ENCODE measurements at places on chromosomes 11 and 22.
A peak's percentile ranks its signal among the peaks of the same experiment; 100 is the strongest.

GRCh38 chr22:23063539-23064380 is 6.6 kb upstream of the GNAZ start:
- no peak for DNase-seq

- no peak for DNase-seq
Observed at GRCh38 chr11:15555161-15555560, 440.4 kb downstream of the INSC start.

DNA sequence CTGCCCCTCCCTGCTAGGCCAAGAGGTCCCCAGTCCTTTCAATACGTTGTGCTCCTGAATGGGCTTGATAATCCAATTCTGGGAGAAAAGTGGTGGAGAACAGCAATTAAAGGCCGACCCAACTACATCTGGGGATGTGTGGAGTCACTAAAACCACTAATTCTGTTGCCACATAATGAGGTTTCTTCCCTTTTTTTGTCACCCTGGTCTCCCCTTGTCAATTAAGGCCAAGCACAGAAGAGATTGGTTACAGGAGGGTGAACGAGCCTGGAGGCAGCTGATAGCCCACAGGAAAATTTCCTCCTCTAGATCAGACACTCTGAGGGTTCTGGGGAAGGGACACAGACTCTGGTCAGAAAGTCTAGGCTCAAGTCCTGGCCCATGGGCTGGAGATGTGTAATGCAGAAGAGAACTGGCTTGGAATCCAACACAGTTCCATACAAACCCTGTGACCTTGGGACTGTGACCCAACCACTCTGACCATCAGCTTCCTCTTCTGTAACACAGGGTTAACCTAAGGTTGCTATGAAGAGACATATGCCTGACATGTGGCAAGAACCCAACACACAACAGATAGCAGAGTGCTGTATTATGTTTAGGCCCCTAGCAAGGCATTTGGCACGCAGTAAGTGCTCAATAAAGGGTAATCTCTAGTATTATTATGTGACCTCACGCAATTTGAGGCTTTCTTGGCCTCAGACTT is 146.4 kb downstream of the CHST1 start:
- no peak for DNase-seq

DNA sequence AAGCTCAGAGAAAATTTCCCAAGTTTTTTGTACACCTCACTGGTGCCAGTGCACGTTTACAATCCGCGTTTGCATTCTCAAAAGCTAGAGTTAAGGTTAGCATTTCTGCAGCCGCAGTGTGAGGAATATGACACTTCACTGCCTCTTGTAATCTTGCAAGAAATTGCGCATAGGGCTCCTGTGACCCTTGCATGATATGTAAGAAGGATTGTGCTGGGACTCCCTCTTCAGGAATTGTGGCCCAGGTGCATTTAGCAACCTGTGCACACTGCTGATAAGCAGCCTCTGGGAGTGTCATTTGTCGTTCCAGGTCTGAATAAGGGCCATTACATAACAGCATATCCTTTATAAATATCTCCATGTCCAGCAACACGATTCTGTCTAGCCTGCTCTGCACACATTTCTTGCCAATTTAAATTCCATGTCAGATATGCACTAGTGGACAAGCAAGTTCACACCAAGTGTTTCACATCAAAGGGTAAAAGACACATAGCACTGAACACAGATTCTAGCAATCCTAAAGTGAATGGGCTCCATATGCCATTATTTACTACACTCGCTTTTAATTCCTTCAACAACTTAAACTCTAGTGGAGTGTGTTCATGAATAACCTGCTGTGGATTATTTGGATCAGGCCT is 69.2 kb upstream of the INCENP start:
- DNase-seq: no peak

- peak; percentile 63 for DNase-seq
Observed at GRCh38 chr11:65471447-65471891, 27.4 kb upstream of the MALAT1 start.

DNA sequence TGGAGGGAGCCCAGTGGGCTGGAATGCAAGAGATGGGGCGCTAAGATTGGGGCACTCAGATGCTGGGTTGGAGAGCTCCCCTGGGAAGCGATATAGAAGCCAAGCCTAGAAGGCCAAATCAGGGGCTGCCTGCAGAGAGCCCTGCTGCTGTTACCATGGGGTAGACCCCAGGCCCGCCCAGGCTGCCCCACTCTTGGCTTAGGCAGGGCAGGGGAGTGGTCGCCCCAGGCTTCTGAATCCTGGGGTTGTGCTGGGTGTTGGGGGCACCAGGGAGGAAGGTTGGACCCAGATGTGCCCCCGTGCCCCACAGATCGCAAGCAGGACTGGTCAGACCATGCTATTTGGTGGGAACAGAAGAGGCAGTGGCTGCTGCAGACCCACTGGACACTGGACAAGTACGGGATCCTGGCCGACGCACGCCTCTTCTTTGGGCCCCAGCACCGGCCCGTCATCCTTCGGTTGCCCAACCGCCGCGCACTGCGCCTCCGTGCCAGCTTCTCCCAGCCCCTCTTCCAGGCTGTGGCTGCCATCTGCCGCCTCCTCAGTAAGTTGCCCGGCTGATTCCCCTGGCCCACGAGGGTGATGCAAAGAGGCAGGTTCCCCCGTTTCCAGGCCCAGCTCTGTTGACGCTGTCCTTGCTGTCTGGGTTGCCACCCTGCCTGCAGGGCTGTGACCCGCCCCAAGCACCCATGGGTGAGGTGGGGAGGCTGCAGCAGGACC is 3.9 kb downstream of the FERMT3 start:
- no peak for DNase-seq

GRCh38 chr22:35023692-35024363 is 42.1 kb upstream of the ISX start:
- peak; percentile 84 for DNase-seq

DNA sequence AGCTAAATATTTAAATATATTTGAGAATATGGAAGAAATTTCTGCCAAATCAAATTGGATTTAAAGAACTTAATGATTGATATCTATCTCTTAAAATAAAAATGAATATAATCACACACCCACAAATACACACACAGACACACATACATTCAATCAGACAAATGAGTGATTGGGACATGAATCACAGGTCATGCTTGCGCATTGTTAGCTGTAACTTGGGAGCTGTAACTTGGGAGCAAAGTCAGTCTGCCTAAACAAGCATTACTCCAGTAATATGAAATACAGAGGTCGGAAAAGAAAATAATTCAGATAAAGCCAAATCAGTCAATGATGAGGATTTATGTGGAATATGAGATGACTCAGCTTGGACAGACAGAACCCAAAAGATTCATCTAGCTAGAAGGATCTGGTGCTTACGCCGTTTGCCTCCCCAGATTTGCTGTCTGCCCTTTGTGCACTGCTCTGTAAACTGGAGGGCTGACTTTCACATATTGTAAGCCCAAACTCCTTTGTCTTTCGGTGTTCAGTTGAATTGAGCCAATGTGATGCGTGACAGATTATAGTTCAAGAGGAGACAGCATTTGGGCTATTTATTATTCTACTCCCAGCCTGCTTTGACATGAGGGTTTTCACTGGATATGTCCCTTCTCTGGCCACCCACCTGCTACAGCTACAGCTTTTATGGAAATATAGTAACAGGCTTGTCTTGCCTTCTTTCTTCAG is 1.6 kb downstream of the OR56B1 start:
- no peak for DNase-seq

- no peak for DNase-seq
Observed at GRCh38 chr22:35203583-35203982, 53.7 kb upstream of the HMGXB4 start.

DNA sequence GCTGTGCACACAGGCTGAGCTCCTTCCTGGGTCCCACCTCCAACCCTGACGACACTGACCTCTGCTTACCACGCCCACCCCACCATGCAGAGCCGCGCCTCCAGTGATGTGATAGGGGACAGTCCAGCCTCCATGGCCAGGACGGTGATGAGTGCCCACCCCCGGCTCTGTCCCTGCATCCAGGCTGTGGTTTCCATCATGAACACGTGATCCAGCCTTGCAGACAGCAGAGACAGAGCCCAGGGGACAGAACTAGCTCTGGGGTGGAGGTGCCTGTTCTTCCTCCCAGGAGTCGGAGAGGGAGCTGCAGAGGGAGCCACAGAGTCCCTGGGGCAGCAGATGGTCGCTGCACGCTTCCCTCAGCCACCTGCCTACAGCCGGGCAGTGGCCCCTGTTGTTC is 42.6 kb upstream of the IGSF9B start:
- no peak for DNase-seq

DNA sequence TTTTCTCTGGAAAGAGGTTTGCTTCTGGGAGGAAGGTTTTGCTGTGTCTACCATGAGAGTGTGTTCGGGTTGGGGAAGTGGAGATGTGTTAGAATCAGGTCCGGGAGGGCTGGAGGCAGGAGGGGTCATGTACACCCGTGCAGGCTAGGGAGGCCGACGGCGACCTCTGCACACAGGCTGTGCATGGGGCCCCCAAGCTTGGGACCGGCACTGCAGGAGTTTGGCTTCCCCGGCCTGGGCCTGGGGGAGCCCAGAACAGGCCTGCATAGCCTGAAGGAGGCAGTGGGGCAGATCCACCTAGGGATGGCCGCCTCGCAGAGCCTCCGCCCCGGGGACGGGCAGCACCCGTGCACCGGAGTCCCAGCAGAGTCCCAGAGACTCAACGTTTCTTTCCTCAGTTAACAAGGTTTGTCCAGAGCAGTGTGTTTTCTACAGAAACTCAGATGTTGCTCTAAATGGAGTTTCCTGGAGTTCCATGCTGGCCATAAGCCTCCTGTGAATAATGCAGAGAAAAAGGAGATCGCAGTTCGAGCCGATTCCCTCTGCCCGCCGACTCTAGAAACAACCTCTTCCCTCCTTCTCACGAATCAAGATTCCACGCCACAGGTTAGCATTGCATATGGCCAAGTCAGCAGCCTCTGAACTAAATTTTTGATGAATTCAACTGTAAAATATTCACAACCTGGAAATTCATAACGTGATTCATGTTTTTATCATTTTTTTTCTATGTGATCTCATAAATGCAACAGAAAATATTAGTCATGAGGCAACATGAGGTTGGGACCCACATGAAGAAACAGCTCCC is 427.3 kb downstream of the BRD1 start:
- DNase-seq: no peak

DNA sequence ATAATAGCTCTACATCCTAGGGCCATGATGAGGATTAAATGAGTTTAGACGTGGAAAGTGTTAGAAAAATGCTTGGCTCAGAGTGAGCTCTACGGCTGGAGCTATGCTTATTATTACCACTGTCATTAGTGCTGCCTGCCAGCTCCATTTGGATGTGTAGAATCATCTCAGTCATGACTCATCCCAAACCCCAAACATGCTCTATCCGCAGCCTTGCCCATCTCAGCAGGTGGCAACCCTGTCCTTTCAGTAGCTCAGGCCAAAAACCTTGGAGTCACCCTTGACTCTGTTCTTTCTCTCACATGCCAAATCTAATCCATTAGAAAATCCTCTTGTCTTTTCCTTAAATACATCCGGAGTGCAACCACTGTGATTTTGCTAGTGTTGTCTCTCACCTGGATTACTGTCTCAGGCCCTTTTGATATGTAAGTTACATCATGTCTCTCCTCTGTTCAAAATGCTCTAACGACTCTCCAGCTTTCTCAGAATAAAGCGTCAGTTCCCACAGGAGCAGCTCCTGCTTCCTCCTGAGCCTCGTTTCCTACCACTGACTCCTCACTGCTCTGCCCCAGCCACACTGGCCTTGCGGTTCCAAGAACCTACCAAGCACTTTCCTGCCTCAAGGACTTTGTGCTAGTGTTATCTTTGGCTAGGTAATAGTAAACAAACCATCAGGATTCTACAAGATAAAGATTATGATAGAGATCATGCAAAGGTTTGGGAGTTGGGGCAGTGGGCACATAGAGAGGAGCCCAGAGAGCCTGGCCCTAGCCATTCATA is 10.5 kb upstream of the CHRM1 start:
- no peak for DNase-seq

GRCh38 chr11:17021511-17021910 is 7.3 kb upstream of the PLEKHA7 start:
- no peak for DNase-seq

DNA sequence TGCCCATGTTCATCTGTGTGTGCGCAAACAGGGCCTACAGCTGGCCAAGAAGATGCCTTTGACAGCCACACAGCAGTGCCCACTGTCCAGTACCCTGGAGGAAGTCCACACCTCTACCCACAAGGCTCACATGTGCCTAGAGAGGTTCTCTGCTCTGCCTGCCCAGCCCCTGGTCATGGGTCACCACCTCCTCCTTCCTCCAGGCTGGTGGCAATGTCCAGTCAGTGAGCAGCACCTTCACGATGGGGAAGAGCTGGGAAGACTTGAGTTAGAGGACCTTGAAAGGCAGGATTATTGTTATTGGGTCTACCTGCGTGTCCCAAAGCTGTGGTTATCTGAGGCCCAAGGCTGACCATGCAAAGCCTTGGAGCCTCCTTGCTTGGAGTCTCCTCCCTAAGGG is 28.4 kb upstream of the TTC12 start:
- no peak for DNase-seq

GRCh38 chr11:34512840-34513681 is 533 bp downstream of the ELF5 start:
- peak; percentile 60 for DNase-seq

- no peak for DNase-seq
Observed at GRCh38 chr11:28521075-28521474, 412.9 kb downstream of the METTL15 start.

DNA sequence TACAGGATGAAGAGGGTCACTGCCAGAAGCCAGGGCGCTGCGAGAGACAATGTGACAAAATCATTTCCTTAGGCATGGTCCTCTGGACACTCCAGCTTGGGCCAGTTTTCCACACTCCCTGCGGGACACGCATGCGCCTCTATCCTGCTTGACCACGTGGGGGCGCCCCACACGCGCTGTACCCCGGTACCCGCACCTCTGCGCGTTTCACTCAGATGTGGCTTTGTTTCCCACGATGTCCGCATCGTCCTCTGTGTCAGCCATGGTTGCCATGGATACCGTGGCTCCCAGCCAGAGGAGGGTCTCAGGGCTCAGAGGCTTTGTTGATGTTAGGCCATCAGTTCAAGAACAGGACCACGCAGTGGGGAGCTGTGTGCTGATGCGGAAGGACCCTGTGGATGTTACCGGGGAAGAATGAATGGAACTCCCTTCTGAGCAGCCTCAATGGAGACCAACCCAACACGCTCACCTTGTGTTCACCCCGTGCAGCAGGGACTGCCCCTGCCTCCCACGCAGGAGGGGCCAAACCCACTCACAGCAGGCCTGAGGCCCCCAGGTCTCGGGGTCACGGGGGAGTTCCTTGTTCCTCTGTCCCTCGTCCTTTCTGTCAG is 101.1 kb upstream of the SLC22A12 start:
- peak; percentile 69 for DNase-seq

GRCh38 chr11:48081151-48082010 is 101.0 kb downstream of the PTPRJ start:
- peak; percentile 52 for DNase-seq

- no peak for DNase-seq
Observed at GRCh38 chr11:58070585-58070984, 39.8 kb downstream of the OR6Q1 start.

Measured in stimulated activated naive CD8-positive, alpha-beta T cell treated with anti-CD3 and anti-CD28 coated beads, Interleukin-15, Interleukin-2, amounts not matched to agents 100 U/mL and 50 U/mL, for 24 hours (primary cell).